ACHN (cell line): ENCODE measurements at places on chromosomes 3 and 15.

GRCh38 chr15:41812820-41813375, 15.0 kb upstream of the JMJD7 start:
- DNase-seq = no peak

DNA sequence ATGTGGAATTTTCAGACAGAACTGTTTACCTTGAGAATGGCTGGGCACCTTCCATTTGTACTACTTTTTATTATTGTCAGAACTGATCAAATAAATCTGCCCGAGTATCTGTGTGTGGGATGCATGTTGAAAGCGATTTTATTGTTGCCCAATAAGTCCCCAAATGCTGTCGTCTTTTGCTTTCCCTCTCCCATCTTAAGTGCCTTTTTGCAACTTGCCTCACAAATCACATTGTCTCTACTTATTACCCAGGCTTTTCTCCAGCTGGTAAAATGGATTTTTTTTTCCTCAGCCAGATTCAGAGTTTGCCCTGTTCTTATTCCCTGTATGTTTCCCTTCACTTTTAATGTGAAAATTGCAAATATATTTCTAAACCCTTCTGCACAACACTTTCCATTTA, 163.1 kb downstream of the CNTN4 start:
- DNase-seq = no peak

DNA sequence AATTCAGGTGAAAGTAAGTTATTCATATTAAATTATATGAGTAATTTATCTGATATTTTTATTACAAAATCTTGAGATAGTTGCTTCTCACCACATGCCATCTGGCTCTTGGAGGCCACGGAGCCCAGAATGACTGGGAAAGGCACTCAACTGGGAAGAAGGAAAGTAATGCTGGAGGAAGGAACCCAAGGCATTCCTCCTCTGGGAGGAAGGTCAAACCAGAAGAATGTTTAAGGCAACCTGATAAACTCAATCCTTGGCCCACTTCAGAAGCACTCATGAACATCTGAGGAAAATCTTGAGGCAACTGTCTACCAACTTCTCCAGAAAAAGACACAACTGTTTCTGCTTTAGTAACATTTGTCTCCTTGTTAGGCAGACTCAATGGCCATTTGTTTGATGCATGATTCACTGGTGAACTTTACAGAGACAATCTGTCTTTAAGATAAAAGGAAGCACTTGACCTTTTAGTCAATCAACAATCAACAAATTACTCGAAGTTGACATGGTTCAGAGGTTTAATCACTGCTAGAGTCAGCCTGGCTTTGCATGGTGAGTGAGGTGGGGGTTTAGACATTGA, 261.4 kb upstream of the MME start:
- DNase-seq = no peak

- no peak for DNase-seq
These were observed 368.0 kb downstream of the NAALADL2 start for GRCh38 chr3:175227126-175227525.

DNA sequence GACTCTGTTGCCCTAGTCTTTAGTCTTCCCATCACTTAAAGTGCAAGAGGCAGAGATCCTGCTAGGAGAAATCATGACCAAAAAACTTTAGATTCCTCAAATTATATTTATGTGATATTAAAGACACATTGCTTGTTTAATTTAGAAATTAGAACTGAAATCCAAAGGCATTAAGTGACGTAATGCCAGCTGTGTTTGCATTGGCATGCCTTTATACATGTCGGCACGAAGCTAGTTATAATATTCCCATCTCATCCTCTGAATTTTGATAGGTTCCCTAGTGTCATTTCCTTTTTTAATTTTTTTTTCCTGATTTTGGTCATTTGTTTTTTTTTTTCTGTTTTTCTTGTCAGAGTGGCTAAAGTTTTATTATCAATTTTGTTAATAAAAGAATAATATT, 203.5 kb upstream of the ZBTB20 start:
- no peak for DNase-seq

DNA sequence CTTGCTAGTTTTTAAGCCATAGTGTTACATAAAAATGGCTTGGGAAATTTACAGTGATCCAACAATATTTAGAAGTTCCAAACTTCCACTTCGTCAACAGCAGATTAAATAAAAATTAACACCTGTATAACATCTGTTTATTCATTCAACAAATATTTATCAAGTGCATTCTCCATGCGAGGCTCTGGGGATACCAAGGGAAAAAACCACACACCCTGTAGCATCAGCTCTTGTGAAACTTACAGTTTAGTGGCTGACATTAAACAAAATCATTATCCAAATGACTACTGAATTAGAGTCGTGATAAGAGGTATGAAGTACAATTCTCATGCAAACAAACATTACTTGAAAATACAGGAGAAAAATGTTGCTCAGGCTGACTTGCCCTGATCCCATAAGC, 122.9 kb downstream of the DLG1 start:
- no peak for DNase-seq

GRCh38 chr3:64837986-64838735, 150.4 kb upstream of the ADAMTS9 start:
- DNase-seq = peak; percentile 30

DNA sequence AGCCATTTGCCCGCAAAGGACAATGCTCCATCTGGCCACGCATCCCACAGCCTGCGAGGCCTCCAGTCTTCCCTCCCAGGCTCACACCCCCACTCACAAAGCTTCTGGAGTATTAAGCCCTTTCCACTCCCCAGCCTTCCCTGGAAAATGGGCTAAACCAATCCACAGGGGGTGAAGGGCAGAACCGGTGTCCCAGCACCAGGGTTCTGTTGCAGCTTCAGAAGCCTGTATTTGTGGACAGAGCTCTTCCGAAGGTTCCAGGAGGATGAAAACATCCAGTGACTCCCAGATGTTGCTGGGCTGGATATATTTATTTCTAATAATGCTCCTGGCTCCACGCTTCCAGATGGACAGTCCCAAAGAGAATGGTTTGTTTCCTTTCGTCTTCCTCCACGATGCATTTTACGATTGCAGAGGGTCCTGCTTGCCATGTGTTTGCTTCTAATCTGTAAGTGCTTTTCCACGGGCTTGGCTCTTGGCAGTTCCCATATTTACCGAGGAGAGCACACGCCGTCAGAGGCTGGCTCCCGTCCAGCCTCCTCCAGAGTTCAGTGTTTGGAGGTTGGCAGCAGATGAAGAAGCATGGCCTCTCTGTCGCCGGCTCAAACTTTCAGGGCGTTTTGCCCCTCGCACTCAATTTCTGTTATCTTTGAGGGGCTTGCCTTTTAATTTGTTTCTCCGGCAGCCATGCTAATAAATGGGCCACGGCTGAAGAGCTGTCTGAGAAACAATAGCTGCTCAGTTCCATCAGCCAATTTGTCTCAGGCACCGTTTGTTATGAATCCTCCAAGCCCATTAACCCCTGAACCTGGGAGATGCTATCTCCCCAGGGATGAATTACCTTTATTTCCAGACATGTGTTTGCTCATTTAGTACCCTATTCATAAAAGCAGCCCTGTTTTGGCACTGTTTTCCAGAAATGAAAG, 367.9 kb upstream of the PROK2 start:
- DNase-seq = no peak

DNA sequence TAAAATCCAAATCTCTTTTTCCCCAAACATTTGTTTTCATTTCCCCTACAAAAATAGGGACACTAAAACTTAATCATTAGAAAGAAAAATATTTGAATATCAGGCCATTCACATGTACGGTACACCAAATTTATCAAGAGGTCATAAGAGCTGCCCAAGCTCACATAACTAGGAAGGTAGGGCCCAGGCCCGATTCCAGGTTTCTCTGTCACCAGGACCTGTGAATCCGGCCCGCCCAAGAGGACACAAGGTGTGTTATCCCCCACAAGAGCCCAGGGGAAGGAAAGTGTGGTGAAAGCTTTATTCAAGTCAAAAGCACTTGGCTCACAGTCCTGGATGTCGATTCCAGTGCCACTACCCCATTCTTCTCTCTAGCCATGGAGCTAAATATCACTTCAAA, 130.6 kb downstream of the DMXL2 start:
- DNase-seq = no peak

DNA sequence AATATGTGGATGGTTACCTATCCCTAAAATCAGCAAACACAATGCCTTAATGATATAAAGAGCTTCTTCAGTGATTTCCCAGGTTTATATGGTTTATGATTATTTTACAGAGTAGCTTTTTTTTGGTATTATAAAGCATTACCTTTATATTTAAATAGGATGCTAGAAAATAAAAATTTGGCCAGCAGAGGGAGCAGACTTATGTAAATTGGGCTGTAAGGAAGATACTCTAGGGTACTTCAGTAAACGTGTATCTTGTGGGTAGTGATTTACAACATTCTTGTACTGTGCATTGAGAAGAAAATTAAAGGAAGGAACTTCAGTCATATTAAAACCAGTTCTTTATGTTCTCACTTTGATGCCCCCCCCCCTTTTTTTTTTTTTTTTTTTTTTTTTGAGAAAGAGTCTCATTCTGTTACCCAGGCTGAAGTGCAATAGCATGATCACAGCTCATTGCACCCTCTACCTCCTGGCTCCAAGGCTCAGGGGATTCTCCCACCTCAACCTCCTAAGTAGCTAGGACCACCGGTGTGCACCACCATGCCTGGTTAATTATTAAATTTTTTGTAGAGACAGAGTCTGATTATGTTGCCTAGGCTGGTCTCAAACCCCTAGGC, 167.9 kb downstream of the BBX start:
- DNase-seq = peak; percentile 62

GRCh38 chr3:122942937-122943827, 84.4 kb downstream of the SEMA5B start:
- peak; percentile 72 for DNase-seq

GRCh38 chr3:190768891-190769290, 93.6 kb downstream of the GMNC start:
- no peak for DNase-seq

GRCh38 chr3:152258448-152259393, 10.0 kb upstream of the MBNL1 start:
- DNase-seq = no peak

DNA sequence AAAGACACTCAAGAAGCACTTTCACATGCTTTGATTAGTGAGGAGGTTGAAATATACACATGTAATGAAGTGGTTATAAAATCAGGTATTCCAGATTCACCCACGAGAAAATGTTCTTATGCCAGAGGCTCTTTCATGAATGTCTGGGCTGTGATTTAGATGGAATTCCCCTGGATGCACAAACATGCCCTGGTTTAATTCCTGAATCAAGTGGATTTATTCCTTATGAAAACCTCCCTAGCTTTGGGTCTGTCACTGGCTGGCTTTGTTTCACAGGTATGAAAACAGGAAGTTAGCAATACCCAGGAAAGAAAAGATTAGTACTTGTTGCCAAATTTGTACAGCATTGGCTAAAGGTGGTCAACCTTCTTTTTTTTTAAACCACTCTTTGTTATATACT, 1123.0 kb downstream of the ROBO1 start:
- no peak for DNase-seq
